ENCODE measurements at places on chromosomes 2 and 18.
A peak's percentile ranks its signal among the peaks of the same experiment; 100 is the strongest.

GRCh38 chr18:39675906-39676305 is 2110.3 kb upstream of the CELF4 start:
- no peak for ATAC-seq

- ATAC-seq = no peak
These were observed 12.1 kb downstream of the TTL start for GRCh38 chr2:112493858-112494648.

GRCh38 chr2:95079199-95079683 is 42.4 kb downstream of the MRPS5 start:
- ATAC-seq = no peak

DNA sequence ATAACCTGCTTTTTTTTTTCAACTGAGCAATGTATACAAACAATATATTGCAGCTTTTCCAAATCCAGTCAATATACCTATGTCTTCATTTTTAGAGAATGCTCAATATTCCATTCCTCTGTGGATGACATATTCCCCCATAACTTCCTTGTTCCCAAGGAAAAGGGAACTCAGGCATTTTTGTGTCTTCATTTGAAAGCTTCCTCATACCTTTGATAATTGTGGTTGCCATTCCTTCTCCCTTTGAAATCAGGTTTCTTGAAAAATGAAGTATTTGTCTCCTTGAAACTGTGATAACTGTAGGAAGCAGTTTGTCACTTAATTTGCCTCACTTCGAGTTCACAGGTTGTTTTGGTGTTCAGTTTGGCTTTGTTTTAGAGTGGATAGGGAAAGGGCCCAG is 13.5 kb downstream of the ELAC1 start:
- ATAC-seq = no peak

DNA sequence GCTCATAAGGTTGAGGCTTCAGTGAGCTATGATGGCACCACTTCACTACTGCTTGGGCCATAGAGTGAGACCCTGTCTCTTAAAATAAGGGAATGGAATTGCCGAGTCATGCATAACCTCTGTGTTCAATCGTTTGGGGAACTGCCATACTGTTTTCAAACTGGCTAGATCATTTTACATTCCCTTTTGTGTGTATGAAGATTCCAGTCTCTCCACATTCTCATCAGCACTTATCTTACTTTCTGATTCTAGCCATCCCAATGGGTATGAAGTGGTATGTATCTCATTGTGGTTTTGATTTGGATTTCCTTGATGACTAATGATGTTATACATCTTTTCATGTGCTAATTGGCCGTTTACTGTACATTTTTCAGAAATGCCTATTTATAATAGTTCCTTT is 23.7 kb downstream of the MARCHF7 start:
- no peak for ATAC-seq

DNA sequence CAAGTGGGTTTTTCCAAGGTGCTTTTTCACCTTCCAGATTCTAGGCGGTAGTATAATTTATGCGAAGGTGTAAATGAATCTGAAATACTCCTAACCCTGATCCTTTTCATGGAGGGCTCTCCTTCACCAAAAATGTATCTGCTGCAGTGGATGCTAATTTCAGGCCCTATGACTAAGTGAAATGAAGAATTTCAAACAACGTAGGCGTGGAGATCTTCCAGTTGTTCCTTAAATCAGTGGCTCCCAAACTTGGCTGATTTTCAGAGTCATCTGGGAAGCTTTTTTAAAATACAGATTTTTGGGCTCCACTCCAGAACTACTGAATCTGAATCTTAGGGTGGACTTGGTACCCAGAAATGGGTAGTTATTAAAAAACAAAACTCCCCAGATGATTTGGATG is 5.5 kb downstream of the GCKR start:
- no peak for ATAC-seq

GRCh38 chr2:11175293-11175795 is 20.1 kb downstream of the SLC66A3 start:
- no peak for ATAC-seq

DNA sequence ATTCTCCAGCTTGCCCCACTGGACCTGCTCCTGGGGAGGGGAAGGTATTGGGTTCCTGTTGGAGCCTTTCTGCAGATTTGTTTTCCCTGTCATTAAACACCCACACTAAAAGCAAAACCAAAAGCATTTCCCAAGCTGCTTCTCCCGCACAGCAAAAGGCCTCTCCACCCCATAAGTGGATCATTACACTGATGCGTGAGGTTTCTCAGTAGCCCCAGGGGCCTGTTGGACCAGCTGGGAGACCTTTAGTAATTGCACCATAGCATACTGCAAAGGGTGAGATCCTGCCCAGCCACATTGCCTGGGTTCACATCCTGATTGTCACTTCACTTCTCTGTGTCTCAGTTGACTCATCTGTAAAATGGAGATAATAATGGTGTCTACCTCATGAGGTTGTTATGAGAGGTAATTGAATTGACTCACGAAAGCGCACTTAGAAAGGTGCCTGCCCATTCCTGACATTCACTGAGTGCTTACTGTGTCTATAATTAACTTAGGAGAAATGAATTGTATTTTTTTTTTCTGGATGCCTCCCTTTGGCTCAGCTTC is 43.9 kb downstream of the TOGARAM2 start:
- no peak for ATAC-seq

DNA sequence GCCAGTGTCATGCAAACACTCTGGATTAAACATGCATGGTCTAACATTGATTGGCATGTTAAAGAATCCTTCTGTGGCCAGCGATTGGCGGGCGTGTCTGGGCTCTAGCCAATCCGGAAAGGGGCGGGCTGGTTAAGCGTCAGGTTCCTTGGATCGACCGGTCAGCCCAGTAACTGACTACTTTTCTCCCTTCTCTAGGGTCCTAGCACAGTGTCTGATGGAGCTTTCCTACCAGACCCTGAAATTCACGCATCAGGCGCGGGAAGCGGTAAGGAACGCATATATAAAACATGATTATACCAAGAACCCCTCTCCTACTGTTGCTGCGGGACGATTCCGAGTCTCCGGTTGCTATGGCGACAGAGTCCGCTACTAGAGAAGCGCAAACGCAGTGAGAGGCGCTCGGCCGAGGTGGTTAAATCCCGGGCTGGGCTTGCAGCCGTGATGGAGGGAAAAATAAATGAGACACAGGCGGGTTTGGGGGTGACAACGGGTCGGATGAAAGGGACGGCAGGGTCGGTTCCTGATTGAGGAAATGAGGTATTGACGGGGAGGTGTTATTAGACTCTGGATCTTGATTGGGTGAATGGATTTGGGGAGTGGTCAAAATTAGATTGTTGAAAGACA is 29.4 kb downstream of the KATNAL2 start:
- ATAC-seq = peak; percentile 83

GRCh38 chr2:155218945-155219344 is 520.5 kb downstream of the KCNJ3 start:
- no peak for ATAC-seq

DNA sequence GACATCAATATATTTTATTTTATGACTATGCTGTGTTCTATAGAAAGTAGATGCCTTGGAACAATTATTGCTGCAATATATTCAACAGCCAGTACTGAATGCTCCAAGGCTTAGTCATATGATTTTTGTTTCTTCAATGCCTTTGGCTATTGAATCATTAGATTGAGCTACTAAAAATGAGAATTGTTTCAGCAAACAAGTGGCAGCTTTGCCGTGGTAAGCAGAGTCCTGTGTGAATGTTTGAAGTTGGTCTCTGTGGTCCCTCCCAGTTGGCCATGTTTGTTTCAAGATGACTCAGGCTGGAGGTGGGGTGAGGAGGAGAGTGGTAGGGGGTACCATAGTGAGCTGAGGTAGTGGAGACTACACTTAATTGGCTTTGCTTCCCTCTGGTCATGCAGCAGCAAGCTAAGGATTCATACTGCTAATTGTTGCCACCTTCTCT is 198.6 kb upstream of the EPAS1 start:
- no peak for ATAC-seq

GRCh38 chr2:236366397-236366796 is 102.2 kb upstream of the ASB18 start:
- no peak for ATAC-seq

- no peak for ATAC-seq
These were observed 36.8 kb upstream of the UNC80 start for GRCh38 chr2:209734805-209735204.

DNA sequence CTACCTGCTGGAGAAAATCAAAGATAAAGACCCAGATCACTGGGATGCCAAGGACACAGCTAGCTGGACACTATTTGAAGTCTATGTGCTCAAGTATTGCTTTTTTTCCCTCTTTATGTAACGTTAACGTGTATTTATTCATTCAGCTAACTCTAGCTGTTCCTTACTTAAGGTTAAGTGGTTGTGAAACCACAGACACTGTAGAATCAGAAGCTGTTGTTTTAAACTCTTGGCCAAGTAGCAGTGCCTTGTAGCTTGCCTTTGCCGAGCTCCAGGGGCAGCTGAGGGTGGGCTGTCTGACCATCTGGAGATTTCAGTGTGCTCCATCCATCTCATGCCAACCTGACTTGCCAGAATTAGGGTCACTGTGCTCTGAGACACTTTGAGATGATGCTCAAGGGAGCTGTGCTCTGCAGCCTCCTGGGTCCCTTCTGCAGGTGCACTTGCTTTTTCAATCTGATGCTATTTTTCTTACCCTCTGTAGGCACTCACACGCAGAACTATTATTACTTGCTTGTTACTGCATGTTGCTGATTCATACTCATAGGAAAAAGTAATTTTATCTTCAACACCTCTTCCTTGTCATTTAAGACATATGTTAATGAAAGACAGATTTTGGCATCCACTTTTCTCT is 116.2 kb downstream of the METTL8 start:
- ATAC-seq = no peak

- ATAC-seq = no peak
These were observed 27.1 kb downstream of the RAB31 start for GRCh38 chr18:9735238-9735637.

- ATAC-seq = no peak
These were observed 70.0 kb downstream of the DPP4 start for GRCh38 chr2:162004031-162004430.

DNA sequence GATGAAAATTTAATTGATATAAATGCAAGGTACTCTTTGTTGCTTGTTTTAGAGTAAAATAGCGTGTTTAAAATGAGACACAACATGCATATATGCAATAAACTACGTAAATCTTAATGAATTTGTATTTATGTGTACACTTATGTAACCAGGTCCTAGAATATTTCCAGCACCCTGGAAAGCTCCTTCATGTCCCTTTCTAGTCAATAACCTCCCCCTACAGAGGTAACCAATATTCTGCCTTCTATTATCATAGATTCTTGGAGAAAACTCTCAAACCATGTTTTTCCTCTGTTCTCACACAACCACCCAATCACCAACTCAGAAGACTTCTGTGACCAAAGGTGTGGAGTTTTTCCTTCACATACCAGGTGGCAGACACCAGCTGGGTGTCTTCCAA is 79.6 kb upstream of the THUMPD2 start:
- ATAC-seq = no peak

DNA sequence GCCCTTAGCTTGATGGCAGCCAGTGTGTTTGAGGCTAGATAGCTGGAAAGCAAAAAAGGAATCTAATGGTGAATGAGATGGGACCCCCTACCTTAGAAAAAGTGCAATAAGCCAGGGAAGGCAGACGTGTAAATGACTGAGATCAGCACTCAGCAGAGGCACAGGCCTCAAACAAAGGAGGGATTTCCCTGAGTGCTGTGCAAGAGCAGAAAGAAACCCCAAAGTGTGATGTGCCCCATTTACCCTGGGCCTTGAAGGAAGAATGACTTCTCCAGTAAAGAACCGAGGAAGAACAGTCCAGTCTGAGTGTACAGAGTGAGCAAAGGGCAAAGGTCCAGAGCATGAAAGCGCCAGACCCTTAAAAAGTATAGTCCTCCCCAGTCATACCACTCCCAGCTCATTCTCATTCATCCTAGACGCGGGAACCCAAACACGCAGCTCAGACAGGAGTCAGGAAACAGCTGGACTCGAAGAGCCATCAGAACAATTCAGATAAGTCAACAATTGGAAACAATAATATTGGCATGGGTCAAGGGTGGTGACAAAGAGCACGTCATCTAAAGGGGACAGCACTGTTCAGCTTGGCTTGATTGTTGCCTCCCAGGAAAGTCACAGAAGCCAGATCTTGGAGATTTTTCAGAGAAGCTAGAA is 121.7 kb downstream of the INO80D start:
- no peak for ATAC-seq

GRCh38 chr2:208335-208734 is 55.5 kb downstream of the SH3YL1 start:
- ATAC-seq = no peak

- no peak for ATAC-seq
These were observed 8.0 kb upstream of the COX7A2L start for GRCh38 chr2:42368817-42369531.

GRCh38 chr2:136175868-136176267 is 57.9 kb upstream of the CXCR4 start:
- no peak for ATAC-seq

DNA sequence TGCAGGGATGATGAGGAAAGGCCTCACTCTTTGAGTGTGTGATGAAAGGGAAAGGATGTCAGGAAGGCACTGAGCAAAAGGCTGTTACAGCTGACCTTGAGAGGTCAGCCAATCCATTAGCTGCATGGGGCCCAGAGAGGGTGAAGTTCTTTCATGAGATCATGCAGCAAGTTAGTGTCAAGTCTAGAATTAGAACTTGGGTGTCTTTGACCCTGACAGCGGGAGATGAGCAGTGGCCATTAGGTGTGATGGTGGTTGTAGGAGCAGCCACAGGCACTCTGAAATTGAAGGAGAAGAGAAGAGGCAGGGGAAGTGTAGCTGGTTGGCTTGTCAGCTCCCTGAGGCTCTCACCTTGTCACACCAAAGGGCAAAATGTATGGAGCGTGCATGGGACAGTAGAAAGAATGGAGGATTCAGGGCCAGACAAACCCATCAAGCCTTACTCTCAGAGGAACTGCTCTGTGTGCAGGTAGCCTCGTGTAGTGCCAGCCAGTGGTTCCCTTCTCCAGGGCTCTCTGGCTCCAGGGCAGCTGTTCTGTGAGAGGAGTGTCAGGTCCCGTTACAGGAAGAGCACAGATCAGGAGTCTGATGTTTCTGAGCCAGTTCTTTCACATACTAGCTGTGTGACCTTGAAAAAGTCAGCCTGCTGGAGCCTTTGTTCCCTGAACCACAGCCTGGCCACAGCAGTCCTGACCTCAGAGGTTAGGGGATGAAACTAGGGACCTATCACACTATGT is 35.9 kb downstream of the MAP4K4 start:
- ATAC-seq = no peak

- ATAC-seq = no peak
These were observed 196.0 kb downstream of the IRS1 start for GRCh38 chr2:226603606-226604005.

Measured in gastroesophageal sphincter (tissue), 4 donors.